ENCODE measurements at places on chromosomes 6 and 20. TPM values are rescaled to one million over a fixed set of nuclear protein-coding genes. Genes with fewer than 3 reads are reported as not detected.

The GLP1R gene
- not detected for total RNA-seq

GRCh38 chr6:54010340-54011276 lies 100.6 kb upstream of the MLIP start:
- DNase-seq: no peak

- no peak for DNase-seq
Observed at GRCh38 chr6:24600903-24601302, 45.1 kb downstream of the KIAA0319 start.

The BHLHE23 gene
- total RNA-seq: not detected

- no peak for DNase-seq
Observed at GRCh38 chr6:108080010-108080780, 5.7 kb upstream of the OSTM1 start.

GRCh38 chr20:31751126-31751525 lies 12.0 kb downstream of the TPX2 start:
- DNase-seq: no peak

GRCh38 chr6:36117658-36118549 lies 12.4 kb upstream of the MAPK13 start:
- no peak for DNase-seq

The MPC1 gene
- total RNA-seq: 19.3 TPM

The DOK5 gene
- not detected for total RNA-seq

The POU3F2 gene
- not detected for total RNA-seq

- DNase-seq: no peak
Observed at GRCh38 chr6:7546020-7546369, 4.5 kb downstream of the DSP start.

DNA sequence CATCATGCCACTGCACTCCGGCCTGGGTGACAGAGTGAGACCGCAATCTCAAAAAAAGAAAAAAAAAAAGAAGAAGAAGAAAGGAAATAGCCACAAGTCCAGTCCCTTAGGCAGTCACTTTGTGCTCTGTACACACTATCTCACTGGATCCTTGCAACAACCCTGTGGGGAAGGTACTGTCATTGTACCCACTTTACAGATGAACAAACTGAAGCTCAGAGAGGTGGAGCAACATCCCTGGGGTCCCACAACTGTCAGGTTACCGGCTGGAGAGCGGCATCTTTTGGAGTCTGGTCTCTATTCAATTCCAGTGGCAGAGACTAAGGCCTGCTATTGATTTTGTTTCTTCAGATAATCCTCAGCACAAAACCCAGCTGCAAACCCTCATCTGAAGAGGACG lies 12.2 kb downstream of the BPIFA2 start:
- no peak for DNase-seq

The SLC17A9 gene
- total RNA-seq: 3.5 TPM

- no peak for DNase-seq
Observed at GRCh38 chr6:17962436-17963031, 24.9 kb downstream of the KIF13A start.

DNA sequence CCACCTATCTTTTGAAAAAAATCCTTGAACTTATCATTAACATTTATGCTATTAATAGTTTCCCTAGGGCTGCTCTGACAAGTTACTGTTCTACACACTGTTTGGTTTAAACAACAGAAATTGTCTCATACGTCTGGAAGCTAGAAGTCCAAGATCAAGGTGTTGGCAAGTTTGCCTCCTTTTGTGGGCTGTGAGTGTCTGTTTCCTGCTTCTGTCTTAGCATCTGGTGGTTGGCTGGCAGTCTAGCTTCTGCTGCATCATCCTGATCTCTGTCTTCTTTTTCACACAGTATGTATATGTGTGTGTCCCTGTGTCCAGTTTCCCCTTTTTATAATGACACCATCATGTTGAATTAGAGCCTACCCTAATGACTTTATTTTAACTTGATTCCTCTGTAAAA lies 154.8 kb downstream of the RPS12 start:
- no peak for DNase-seq

The COL9A3 gene
- total RNA-seq: not detected

The TRIM40 gene
- not detected for total RNA-seq

The SPATS1 gene
- total RNA-seq: not detected

The NXT1 gene
- total RNA-seq: 57.1 TPM

GRCh38 chr6:3791526-3792203 lies 40.2 kb upstream of the PXDC1 start:
- no peak for DNase-seq

- no peak for DNase-seq
Observed at GRCh38 chr20:44701858-44702256, 13.3 kb upstream of the CCN5 start.
